GM13976 (cell line): ENCODE measurements at places on chromosomes 12 and 14.

DNA sequence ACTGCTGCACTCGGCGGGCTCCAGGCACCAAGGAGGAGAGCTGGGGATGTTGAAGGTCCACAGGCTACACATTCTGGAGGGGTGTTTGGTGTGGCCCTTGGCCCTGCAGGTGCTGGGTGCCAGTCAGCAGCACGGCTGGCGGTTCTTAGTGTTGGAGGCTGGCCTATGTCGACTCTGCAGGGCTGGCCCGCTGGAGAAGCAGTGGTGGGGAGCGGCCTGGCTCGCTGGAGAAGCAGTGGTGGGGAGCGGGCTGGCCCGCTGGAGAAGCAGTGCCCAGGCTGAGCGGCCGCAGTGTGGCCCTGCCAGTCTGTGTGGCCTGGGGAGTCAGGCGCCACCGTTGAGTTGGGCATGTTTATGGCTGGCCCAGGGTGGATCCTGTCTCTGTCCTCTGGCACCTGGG, 27.3 kb downstream of the MTA1 start:
- DNase-seq = no peak

DNA sequence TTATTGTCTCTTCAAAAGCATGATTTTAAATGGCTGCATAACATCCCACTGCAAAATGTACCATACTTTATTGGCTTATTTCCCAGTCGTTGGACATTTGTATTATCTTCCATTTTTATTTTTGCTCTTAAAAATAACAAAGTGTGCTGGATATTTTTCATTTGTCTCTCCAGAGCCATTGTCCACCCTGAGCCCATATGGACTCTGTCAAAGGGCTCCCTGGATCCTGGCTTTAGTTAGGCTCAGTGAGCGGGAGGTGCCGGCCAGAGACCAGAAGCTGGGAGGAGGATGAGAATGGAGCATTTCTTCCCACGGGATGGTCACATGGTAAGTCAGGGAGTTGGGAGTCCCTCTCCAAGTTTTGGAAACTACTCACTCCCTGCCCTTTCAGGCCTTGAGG, 296.9 kb downstream of the NUAK1 start:
- DNase-seq = no peak

GRCh38 chr14:26402126-26402525, 195.7 kb downstream of the NOVA1 start:
- DNase-seq = no peak

DNA sequence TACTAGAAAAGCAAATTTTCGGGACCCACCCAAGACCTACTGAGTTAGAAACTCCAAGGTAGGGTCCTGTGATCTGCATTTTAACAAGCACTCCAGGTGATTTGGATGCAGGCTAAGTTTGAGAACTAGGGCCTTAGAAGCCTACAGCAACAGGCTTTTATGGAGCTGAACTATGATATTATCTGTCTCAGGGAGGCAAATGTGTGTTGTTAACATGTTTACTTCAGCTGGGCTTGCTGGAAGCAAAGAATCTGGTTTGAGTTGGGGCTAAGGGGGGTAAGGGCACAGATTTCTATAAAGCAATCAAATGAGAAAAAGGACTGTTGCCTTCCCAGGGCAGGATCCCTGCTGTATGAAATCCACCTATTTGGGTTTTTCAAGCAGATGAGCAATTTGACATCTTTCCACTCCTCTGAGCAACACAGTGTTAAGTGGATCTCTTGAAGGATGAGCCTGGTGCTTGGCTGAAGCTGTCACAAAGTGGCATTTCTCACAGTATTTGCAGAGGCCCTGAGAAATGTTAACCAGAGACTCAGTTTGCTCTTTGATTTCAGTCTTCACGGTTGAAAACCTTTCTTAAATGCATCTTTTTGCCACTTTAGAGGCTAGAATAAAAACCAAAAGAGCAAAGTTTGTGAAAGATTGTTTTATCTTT, 36.2 kb upstream of the SOCS2 start:
- DNase-seq = no peak

GRCh38 chr12:65039301-65039700, 81.8 kb downstream of the WIF1 start:
- DNase-seq = no peak

DNA sequence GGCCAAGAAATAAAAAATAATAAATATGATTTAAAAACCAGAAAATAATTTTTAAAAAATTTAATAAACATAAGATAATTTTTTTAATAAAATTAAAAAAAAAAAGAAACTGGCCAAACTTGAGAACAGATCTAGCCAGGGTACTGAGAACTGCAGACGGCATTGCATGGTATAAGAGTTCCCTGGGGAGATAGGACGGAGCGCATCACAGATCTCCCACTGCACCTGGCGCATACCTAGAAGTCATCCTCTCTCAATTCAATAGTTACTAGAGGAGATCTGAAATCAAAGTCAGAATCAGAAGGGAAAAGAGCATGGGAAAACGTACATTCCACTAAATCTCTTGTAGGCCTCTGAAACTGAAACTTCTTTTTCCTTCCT, 58.9 kb upstream of the BCL2L14 start:
- DNase-seq = peak; percentile 49

GRCh38 chr14:100778526-100778882, 47.4 kb upstream of the MEG3 start:
- DNase-seq = no peak

DNA sequence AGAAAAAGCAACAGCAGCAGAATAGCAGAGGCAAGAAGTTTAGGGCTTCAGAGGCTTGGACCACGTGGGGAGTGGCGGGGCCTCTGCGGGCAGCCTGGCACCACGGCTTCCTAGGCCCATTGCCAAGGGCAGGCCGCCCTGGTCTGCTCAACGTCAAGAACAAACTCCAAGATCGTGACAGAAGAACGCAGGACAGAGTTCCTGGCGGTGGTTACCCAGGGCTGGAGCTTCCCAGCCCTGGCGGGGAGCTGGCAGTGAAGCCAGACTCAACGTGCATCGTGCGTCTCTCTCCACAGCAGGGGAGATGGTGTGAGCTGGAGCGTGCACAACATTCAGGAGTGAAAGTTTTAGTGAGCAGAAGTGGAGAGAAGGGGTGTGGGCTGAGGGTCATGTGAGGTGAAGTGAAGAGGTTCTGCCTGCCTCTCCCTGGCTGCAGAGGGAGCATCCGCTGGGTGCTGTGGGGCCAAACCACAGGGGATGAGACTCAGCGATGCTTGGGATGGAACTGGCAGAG, 13.9 kb upstream of the CACNA2D4 start:
- DNase-seq = peak; percentile 49

GRCh38 chr14:52692248-52692962, 3.0 kb downstream of the ERO1A start:
- no peak for DNase-seq

DNA sequence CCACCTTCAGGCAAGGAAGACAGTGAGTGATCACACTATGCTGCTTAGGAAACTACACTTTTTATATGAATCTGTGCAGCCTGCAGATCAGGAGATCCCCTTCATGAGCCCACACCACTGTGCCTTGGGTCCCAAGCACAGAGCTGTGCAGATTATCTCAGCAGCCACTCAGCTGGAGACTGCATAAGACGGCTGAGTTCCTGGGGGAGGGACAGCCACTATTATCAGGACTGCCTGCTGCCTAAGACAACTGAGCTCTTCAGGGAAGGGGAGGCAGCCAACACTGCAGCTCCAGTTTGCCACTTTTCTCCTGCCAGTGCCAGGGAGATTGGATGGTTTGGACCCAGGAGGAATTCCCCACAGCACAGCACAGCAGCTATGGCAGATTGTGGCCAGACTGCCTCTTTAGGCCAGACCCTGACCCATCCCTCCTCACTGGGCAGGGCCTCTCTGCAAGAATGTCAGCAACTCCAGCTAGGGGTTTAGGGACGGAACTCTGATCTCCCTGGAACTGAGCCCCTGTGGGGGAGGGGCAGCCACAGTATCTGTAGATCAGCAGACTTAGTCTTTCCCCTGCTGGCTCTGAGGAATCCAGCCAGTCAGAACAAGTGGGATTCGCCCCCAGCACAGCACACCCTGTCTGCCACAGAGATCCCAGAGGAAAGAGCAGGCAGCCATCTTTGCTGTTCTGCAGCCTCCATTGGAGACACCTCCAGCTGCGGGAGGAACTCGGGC, 141.3 kb downstream of the KLHL28 start:
- no peak for DNase-seq

DNA sequence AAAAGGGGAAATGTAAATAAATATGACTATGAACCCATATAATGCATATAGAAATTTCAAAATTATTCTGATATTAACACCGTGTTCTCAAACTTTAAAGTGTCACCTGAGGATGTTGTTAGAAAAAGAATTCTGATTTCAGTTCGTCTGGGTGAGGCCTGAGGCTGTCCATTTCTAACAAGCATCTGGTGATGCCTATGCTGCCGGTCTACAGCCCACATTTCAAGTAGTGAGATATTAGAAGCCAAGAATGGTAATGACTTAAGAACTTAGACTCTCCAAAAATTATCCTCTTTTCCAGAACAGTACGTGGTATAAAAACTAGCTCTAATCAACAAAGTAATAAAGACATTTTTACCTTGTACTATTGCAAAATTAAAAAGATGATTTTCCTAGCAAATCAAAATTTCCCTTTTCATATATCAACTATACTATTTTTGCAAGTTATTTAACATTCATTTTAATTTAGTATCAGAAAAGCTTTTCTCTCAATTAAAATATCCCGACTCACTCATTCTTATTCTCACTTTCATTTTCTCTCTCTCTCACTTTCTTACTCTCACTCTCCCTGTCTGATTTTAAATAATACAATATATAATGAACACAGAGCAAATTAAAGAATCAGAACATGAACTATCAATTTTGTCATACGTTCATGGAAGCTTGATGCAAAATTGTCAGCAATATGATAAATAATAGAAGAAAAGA, 35.0 kb downstream of the PIK3C2G start:
- DNase-seq = no peak

GRCh38 chr14:100849115-100849781, 23.3 kb downstream of the MEG3 start:
- no peak for DNase-seq

- no peak for DNase-seq
Measured at GRCh38 chr12:33047666-33048065, 151.1 kb upstream of the PKP2 start.

DNA sequence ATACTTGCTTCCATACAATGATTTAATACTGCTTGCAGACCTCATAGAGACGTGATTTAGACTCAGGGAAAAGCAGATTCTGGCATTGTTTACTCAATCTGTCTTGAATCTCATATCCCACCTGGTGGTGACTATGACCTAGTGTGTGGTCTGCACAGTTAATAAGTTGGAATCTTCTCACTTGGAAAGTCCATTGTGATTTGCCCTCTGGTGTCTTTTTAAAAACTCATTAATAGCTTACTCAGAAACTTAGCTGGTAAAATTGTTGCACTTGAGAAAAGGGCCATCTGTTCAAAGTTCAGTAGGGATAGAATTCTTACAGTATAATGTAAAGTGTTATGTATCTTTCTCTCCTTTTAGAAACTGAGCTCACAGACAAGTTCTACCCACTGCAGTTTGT, 106.0 kb downstream of the PELI2 start:
- no peak for DNase-seq
